ENCODE measurements at places on chromosomes 12 and 14.

GRCh38 chr12:117792877-117793424 lies 175.8 kb downstream of the KSR2 start:
- no peak for DNase-seq

DNA sequence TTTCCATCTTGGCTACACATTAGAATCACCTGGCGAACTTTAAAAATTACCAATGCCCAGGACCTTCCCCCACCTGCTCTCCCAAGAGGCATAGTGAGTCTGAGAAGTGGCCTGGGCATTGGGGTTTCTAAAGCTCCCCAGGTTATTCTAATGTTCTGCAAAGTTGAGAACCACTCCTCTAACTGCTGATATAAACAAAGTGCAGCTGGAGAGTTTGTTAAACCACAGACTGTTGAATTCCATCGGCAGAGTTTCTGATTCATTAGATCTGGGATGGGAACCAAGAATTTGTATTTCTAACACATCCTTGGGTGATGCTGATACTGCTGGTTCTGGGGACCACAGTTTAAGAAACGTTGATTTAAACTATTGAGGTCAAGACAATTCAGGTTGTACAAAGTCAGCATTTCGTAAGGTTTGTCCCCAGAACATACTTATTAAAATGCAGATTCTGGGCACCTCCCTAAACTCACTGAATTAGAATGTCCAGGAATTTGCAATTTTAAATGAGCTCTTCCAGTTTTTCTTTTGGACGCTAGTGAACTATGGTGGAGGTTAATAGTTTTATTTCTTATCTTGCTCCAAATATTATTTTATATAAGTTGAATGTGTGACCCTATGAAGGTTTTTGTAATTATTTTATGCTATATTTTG lies 309.1 kb downstream of the NRXN3 start:
- no peak for DNase-seq

DNA sequence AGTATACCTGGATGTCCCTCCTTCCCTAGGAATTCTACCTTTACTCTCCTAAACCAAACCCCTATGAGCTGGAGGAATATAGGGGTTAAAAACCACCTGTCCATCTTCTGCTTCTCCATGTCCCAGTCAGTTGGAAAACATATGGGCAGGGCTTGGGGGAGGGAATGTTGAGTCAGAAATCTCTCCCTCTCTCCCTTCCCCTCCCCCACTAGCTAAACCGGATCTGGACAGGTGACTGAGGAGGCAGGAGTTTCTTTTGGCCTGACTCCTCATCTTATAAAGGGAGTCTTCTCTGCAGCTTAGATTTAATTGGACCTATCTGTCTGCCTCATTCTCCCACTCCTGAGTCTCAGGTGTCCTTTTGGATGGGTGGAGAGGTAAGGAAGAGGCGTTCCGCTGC lies 6.1 kb downstream of the ERBB3 start:
- no peak for DNase-seq

DNA sequence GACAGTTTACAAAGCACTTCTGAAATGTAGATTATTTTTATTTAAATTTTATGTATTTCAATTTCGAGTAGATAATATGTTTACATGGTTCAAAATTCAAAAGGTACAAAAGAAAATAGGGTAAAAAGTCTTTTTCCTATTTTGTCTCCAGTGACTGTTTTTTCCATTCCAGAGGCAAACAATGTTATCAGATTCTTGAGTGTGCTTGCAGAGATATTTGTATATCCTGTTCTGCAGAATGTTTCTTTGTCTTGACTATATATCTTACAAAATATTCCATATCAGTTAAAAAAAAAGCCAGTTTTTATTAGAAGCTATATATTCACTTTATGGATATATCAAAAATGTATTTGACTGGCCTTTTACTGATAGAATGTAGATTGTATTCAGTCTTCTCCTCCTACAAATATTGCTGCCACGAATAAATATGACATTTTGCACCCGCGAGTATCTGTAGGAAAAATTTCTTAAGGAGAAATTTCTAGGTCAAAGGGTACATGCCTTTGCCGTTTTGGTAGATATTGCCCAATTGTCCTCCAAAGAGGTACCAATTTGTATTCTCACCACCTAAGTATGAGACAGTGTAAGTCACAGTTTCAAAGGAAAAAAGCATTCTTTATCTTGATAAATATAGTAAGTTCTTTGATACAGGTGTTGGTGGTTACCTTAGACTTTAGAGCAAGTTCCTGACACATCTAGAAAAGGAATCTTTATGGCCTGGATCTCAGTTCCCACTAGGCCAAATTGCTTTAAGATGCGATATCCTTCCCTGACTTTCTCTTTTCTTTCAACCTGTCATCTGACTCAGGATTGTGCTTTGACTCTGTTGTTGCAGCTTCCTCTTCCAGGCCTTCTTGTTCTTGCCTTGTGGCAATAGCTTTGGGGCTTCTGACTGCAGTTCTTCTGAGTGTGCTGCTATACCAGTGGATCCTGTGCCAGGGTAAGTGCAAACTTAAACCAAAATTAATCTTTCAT lies 2.3 kb downstream of the KLRG1 start:
- no peak for DNase-seq

- no peak for DNase-seq
Observed at GRCh38 chr14:69708049-69708448, 58.9 kb upstream of the SRSF5 start.

DNA sequence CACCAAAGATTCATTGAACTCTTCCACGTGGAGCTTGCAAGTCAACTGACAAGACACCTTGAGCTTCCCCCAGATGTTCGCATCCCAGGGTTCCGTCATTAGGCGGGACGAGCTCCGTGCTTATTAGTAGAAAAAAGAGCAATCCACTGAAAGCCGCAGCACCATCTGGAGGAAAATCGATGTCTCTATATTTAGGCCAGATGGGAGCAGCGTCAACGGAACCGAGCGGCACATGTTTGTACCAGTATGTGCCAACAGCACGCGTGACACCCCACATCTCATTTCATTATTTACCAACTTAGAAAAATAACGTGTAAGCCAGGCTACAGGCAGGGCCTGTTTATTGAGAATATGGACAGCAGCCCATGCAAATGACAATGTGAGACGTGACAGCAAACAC lies 45.8 kb upstream of the TMEM132D start:
- no peak for DNase-seq

DNA sequence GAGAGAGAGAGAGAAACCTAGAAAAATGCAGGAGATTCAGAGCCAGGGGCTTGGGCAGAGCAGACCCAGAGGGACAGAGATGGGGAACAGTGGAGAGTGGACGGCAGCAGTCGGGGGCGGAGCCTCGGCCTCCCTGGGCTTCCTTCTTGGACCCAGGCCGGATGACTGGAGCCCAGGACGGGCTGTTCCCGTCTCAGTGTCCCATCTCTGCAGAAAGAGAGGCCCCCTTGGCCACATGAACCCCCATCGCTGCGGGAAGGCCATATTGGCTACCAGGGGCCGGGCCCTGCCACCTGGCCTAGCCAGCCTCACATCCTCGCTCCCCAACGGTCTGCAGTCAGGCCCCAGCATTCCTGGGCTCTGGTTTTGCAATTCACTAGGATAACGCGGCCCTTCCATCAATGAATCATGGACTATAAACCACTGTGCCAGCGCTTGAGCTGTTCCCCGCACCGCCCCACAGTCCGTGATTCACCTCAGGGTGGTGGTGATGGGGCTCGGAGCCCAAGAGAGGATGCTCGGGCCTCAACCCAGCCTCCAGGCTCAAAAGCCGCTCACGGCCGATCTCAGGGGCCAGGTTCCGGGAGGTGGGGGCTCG lies 116.5 kb downstream of the RFLNA start:
- DNase-seq = no peak

All from hypothalamus (tissue), 51 donors.